Stimulated activated CD4-positive, alpha-beta T cell treated with anti-CD3 and anti-CD28 coated beads, TNF-alpha, amount 100 ng/mL, for 1 hour (primary cell): ENCODE measurements at places on chromosomes 1 and 21.

DNA sequence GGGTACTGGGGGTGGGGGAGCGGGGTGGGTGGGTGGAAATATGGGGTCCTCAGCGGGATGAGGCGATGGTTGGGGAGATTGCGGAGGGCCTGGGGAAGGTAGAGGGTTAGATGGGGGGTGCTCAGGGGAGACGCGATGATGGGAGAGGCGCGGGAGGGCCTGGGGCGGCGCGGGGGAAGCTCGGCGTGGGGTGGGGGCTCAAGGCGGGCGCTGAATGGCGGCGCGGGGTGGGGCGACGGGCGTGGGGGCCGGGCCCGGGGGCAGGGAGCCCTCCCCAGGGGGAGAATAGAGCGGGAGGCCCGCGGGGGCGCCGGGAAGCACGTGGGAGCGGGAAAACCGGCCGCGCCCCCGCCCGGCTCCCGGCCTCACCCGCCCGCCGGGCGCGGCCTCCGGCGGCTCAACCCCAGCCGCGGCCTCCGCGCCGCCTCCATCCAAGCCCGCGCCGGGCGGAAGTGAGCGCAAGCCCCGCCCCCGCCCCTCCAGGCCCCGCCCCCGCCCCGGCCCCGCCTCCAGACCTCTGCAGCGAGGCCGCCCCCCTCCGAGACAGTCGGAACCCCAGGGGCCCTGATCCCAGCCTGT lies at the start of gene FAAP20:
Gene FAAP20, minus strand, starts transcription at position 454 of the 579 bp plus-strand sequence. Its CDS starts 23 bp downstream, at position 431.
- DNase-seq = peak; percentile 50

DNA sequence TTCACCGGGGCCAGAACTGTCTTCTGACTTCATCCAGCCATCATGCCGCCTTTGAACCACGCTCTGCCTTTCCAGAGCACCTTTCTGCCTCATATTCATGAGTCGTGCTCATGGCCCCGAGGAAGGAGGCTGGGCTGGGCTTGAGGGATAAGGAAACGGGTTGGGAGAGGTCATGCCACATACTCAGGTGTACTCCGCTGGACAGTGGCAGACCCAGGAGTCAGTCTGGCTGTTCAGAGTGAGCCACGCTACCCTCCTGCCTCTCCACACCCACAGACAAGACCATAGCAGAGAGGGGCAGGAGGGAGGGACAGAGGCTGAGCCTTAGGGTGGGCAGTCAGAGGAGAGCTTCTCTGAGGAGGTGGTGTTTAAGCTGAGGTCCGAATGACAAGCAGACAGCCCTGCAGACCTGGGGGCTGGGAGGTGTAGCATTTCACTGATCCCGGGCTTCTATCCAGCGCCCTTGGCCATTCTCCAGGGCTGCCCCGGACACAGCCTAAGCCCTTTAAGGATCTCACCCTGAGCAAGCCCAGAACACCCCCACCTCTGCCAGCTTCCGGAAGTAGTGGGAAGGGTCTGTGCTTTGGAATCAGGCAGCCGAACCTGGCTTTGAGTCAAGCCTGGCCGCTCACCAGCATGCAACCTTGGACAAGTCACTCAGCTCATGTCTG lies 102.3 kb downstream of the LACTBL1 start:
- DNase-seq = no peak

DNA sequence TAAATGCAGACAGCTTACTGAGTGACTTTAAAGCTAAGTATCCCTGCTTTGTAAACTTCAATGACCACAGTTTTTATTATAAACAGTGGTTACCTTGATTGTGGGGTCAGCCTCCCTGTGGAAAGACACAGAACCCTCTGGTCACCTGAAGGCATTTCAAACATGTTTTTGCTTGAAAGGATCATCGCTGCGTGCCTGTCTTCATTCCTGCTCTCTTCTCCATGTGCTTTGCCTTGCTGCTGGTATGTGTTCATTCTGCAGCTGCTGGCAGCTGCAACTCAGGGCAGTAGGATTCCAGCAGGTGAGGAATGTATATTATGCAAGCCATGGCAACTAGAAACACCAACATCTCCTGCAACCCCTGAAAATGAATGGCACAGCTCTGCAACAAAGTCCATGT lies 81.0 kb upstream of the VAV3 start:
- DNase-seq = no peak

GRCh38 chr1:29380532-29380931 lies 144.2 kb downstream of the PTPRU start:
- no peak for DNase-seq

DNA sequence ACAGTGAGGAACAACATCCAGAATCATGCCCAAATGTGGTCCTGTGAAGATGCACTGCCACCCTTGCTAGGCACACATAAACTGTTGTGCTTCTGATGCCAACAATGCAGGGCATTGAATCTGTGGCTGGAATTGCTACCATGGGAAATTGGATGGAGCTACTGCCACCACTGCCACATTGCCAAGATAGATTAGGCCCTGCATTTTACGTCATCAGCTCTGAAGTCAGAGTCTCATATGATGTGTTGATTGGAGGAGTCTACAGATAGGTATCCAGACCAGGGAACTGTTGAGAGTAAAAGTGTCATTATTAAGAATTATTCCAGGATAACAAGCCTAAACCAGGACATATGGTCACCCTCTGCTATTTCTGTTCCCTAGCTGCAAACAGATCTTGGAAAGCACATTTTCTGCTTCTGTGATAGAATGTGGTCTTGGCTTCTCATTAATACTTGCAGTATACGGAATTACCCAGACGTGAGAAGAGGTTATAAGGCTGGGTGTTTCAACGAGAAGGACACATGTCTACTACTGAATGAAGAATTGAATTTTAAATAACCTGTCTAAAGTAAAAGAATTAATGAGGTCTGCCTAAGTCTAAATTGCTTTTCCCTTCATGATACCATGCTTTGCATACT lies 106.6 kb downstream of the TNNI3K start:
- DNase-seq = no peak

GRCh38 chr1:86714561-86715244 lies 10.3 kb downstream of the SH3GLB1 start:
- DNase-seq = no peak

GRCh38 chr1:204154568-204155255 lies 2.9 kb upstream of the ETNK2 start:
- no peak for DNase-seq

GRCh38 chr1:195790514-195791168 lies 817.6 kb downstream of the KCNT2 start:
- DNase-seq = no peak

DNA sequence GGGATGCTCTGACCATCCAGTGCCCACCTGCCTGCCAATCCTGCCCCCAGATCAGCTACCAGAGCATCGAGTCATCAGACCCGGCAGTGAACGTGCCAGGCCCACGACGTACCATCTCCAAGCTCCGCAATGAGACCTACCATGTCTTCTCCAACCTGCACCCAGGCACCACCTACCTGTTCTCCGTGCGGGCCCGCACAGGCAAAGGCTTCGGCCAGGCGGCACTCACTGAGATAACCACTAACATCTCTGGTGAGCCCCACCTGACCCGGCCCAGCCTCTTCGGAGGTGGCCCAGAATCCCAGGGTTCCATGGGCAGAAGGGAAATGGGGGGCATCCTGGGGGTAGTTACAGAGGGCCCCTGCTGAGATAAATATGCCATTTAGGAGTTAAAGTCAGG lies 43.1 kb downstream of the PTPRU start:
- no peak for DNase-seq

DNA sequence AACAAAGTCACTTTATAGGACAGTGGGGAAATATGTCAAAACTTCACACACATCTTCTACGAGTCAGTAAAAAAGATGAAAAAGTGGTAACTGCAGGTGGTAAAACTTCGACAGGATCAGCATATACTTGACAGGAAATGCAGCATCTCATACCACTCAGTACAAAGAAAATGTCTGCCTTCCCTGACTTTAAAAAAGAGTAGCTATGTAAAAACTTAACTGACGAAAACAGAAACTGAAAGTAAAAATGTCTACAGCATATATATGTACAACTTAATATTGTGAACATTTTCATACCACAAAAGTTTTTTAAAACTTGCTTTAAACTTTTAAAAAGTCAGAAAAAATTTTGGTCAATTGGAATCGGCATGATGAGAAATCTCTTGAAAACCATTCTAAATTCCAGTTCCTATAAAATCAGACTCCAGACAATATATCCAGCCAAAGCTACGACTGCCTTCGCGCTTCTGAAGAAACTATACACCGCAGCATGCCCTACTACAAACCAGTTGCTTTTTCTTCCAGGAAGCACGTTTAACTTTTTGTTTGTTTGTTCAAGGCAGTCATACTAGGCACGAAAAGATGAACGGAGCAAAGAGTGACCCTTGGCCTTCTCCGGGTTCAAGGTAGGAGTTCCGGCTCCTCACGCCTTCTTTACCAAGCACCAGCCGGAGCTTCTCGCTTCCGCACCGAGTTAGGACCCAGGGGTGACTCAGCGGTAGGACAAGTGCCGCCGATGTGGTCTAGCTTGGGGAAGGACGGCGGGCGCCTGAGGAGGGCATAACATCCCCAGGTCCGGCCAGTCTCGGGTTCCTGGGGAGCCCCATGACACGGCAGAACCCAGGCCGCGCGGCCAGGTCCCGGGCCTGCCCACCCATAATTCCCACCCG lies 612 bp downstream of the PSMA5 start:
- DNase-seq = peak; percentile 8
